ENCODE measurements at places on chromosomes 12 and 14.
A peak's percentile ranks its signal among the peaks of the same experiment; 100 is the strongest.

DNA sequence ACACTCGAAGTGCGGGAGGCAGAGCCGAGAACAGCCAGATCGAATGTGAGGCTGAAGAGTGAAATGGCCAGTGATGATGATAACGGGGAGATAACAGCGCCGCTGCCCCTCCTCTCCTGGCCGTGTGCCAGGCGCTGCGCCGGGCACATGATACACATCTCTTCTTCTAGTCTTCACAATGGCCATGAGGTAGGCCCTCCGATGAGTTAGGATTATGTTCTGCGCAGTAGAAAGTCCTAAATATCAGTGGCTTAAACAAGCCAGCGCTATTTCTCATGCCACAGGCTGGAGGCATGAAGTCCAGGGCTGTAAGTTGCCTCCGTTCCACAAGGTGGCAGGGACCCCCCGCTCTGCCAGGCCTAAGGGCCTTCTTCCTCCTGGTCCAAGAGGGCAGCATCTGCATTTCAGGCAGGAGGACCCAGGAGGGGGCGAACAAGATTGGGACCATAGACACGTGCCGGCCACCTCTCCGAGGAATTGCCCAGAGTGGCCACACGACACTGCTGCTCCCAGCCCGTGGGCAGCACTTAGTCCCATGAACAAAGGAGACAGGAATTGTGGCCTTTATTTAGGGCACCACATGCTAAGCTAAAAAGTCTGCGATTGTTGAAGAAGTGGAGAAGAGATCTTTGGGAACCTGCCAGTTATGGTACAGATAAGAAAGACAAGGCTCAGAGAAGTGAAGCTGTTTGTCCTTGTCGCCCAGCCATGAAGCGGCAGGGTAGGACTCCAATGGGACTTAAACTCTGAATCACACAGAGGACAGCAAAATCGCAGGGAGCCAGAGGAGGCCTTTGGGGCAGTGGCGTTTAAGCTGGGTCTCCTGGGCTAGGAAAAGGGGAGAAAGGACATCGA is 10.9 kb upstream of the HVCN1 start:
- no peak for DNase-seq

DNA sequence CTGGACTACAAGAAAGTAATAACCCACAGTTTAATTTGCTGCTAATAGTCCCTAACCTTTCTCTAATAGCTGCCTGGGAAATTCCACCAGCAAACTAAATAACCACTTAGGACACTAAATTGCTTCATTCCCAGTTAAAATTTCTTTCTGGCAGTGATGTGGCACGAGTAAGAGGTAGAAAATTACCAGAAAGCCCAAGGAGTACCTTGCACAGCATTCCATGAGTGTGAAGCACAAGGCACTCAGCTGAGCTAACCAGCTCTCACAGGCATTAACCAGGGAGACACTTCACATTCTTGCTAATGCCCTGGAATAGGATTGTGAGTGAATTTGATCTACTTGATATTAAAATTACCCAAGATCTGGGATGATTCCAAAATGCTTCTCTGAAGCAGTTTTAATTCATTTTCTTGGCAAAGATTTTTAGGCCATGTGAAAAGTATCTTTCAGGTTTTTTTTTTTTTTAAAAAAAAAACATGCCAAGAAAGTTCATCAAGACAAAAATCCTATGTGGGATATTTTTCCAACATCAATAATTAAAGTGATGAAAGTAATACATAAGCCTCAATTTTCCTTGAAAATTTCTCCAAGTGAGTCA is 29.5 kb downstream of the TSPAN8 start:
- no peak for DNase-seq

GRCh38 chr12:51922762-51923505 is 15.6 kb downstream of the ACVRL1 start:
- no peak for DNase-seq

GRCh38 chr12:44551631-44552030 is 324.5 kb downstream of the NELL2 start:
- DNase-seq: no peak

- no peak for DNase-seq
These were observed 123.3 kb upstream of the OR4E1 start for GRCh38 chr14:21796916-21797315.

DNA sequence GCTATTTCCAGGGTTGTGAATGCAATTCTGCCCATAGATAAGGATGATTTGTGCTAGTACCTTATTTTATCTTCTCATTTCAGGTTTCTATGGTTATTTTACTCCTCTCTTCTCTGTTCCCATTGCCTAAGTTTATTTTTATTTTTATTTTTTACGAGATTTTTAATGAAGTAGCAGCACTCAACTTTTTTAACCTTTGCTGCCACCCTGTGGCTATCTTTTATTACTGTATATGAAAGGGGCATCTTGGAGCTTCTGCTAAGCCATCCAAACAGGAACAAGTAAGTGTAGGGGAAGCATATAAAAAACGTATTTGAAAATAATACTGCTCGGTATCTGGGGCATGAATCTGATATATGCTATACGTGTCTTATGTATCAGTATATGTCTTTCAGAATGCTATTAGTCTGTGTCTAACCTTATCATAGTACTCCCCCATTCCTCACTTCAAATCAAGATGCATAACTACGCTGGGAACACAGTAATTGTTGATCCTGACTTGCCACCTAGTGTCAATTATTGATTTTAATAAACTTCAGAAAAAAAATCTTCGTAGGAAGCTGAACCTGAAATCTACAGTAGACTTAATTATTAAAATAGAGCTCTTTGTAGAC is 60.3 kb downstream of the KLRG1 start:
- DNase-seq: peak; percentile 31

GRCh38 chr14:50215416-50215815 is 16.0 kb downstream of the SOS2 start:
- DNase-seq: no peak

DNA sequence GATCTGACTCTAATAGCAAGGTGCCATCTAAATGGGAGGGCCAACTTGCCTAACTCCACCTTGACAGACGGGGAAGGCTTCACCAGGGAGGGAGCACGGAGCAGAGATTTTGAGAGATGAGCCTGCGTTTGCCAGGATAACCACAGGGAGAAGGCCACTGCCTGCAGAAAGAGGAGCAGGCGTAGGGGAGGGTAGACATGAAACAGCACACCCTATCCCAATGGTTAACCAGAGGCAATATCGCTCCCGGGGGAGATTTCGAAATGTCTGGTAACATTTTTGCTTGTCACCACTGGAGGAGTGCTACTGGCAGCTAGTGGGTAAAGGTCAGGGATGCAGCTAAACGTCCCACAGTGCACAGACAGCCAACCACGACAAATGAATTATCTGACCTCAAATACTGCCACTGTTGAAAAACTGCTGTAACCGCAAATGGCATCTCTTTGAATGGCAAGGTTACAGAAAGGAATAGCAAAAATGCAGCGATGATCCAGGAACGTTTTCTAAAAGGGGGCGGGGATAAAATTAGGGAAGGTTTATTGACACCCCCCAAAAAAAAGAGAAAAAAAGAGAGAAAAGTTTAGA is 126.0 kb upstream of the ATF7IP start:
- DNase-seq: no peak

GRCh38 chr12:85519163-85519562 is 239.1 kb downstream of the ALX1 start:
- DNase-seq: no peak

DNA sequence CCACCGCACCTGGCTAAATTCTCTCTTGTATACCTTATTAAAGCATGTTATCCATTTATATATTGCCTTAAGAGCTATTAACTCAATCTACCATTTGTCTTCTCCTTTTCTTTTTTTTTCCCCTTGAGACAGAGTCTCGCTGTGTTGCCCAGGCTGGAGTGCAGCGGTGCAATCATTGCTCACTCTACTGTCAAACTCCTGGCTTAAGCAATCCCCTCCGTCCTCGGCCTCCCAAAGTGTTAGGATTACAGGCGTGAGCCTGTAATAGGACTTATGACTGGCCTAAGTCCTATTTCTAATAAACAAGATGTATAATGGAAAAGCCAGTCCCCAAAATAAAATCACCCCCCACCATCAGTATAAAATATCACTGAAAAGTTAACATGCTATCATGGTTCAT is 14.4 kb downstream of the SNX6 start:
- no peak for DNase-seq

- no peak for DNase-seq
These were observed 73.5 kb downstream of the PPP2R5C start for GRCh38 chr14:101834800-101835547.

- DNase-seq: no peak
These were observed 24.2 kb downstream of the YY1 start for GRCh38 chr14:100263141-100263540.

DNA sequence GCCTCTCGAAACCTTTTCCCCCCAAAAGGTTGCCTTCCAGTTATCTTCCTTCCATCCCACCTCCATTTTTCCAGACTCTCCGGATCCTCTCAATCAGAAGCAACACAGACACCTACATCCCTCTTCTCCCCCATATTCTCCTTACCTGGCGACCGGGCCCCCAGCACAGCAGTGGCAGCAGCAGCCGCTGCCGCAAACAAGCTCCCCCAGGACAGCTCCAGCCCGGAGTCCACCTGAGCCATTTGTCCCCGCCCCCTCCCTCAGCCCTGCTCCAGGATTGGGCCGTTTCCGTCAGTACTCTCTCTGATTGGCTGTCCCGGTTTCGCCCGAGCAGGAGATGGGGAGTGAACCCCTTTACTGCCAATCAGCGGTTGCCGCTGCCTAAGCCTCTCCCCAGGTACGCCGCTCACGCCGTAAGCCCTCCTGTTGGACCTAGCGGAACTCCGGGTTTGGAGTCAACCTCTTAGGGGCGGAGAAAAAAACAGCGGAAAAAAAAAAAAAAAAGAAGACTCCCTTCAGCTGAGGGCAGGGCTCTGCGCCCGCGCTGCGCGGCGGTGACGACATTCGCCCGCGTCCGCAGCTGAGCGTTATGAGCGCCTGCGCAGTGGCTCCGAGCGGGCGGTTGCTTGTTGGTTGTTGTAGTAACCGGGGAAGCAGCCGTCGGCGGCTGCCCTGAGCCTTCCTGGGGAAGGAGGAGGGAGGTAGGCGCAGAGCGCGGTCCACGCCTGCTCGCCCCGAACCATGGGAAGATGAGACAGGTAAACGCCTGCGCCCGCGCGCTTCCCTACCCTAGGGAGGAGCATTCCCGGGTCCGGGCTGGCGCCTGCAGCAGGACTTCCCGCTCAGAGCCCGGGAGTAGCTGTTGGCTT is at the start of the genes ERG28 and TTLL5:
Gene ERG28, minus strand, starts transcription at position 247 of the 869 bp plus-strand sequence. CDS start 3,374 bp downstream, outside the sequence.
Gene TTLL5, plus strand, starts transcription at position 617 of the 869 bp plus-strand sequence. CDS start 1,904 bp downstream, outside the sequence.
- DNase-seq: peak; percentile 96

Data from T-helper 2 cell (primary cell).